ENCODE measurements at places on chromosomes 1 and 21. TPM values are rescaled to one million over a fixed set of nuclear protein-coding genes. Genes with fewer than 3 reads are reported as not detected.
A peak's percentile ranks its signal among the peaks of the same experiment; 100 is the strongest.

DNA sequence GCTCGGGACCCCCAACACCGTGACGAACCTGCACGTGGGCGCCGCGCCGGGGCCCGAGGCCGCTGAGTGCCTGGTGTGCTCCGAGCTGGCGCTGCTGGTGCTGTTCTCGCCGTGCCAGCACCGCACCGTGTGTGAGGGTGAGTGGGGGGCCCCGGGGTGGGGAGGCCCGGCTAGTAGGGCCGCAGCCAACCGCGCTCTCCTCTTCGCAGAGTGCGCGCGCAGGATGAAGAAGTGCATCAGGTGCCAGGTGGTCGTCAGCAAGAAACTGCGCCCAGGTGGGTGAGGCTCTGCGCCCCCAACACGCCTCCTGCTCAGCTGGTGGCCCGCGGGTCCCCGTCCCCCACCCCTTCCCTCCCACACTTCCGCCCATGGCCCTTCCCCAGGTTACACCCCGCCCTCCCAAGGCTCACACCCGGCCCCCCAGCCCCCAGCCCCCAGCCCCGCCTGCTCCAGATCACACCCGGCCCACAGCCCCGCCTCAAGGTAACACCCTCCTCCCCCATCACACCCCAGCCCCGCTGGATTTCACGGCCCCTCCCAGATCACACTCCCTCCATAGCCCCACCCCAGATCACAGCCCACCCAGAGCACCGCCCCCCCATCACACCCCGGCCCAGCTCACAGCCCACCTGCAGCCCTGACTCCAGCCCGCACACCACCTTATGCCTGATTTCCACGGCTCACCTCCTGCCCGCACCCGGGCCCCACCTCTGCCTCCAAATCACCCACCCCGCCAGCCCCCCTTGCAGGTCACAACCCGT is 2.4 kb upstream of the MMP23B start:
- no peak for DNase-seq

DNA sequence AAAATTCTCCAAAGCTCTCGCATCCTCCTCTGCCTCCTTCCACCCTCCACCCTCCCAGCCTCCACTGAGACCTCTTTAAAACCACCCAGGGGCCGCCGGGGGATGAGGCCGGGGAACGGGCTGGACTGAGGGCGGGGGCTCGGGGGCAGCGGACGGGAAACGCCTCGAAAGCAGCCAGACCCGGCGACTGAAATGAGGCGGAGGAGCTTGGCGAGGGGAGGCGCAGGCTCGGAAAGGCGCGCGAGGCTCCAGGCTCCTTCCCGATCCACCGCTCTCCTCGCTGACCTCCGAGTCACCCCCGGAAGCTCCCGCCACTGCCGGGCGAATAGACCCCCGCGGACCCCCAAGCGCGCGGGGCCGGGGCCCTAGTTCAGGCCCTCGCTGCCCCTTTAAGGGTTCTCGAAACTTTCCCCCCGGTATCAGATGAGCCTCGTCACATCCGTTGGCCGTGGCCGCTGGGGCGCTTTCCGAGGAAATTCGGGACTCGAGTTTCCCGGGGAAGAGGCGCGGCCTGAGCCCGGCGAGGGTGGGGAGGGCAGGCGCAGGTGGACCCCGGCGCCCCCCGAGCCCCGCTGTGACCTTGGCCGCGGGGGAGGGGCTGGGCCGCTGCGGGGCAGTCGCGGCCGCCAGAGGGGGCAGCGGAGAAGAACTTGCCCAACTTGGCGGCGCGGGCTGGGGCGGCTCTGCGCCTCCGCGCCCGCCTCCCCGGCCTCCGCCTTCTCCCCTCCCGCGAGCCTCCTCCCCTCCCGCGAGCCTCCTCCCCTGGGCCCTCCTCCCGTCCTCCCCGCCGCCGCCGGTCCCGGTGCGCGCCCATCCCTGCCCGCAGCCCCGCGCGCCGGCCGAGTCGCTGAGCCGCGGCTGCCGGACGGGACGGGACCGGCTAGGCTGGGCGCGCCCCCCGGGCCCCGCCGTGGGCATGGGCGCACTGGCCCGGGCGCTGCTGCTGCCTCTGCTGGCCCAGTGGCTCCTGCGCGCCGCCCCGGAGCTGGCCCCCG is at the start of gene BACE2:
Gene BACE2, plus strand, starts transcription at position 813 of the 995 bp plus-strand sequence. Its CDS starts 104 bp downstream, at position 917.
- peak; percentile 25 for DNase-seq

GRCh38 chr1:185732951-185733350 is 1.2 kb upstream of the HMCN1 start:
- no peak for DNase-seq

DNA sequence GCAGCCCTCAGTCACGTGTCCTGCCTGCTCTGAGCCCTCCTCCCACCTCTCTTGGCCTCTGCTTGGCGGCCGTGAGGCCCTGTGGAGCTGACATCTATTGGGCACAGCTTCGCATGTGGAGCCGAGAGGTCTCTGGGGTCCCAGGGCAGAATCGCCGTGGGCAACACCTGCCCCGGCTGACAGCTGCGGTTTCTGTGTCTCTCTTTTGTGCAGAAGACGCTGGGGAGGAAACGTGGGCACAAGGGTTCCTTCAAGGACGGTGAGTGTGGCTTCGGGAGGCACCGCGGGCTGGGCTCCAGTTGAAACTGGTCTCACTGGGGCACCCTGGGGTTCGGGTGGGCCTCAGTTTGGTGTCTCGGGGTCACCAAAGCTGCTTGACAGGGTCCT is 11.5 kb downstream of the ARHGEF16 start:
- DNase-seq, result no peak

DNA sequence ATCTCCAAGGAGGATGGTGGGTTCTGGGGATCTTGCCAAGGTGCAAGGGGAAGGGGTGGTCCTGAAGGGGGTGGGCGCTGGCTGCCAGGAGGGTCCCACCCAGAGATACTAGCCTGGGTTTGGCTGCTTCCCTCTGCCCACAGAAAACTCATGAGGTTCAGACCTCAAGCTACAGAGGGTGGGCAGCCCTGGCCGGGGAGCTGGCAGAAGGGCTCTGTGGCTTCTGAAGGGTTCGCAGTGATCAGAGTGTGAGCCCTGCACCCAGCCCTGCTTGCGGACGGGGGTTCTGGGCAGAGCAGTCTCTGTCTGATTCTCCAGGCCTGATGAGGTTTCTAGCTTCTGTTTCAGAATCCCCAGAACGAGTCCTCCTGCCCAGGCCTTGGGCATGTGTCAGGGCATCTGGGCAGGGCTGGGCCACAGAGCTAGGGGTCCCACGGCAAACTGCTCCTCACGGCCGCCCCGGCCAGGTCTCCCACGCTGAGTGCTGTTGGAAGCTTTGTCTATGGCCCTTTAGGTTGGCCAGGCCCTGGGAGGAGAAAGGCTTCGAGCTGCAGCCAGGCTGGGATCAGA is 635 bp upstream of the MMEL1 start:
- DNase-seq, result no peak

DNA sequence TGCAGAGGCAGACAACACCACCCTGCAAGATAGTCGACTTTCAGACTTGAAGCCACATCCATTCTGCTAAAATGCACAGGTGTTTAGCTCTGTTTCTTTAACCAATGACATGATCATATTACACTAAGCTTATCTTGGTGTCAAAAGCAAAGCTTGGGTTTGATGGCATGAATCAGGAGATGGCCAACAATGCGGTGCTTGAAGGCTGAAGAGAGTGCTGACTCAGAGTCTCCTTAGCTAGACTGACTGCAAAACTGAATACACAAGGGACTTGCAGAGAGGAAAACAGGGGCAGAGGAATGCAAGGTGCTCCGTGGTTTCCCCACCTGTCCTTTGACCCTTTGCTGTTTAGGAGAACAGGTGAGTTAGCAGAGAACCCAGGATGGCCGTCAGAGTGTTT is 262.6 kb downstream of the SIPA1L2 start:
- no peak for DNase-seq

GRCh38 chr1:105459759-105460158 is 1596.7 kb upstream of the PRMT6 start:
- no peak for DNase-seq

GRCh38 chr21:28798798-28799197 is 193.9 kb downstream of the LTN1 start:
- DNase-seq, result no peak

- no peak for DNase-seq
These were observed 216.8 kb downstream of the CTH start for GRCh38 chr1:70627910-70628309.

DNA sequence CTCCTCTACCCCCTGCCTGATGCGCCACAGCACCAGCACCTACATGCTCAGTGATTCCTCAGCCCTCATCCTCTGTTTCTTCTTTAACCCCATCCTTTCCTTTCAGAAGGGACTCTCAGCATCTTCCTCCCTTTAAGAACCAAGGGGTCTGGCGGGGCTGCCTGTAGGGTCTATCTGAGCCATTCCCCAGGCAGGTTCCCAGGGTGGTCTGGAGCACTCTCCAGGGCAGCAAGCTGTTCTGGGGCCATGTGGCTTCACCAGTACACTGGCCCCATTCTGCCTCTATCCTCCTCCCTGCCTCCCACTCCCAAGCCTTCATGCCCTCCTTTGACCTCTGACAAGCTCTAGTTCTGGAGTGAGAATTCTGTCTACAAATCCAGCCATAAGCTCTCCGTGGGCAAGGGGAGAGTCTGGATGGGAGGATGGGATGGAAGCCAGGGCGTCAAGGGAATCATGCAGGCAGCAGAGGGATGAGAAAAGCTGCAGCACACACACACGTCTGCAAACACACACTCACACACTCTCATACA is 10.4 kb downstream of the BATF3 start:
- no peak for DNase-seq

DNA sequence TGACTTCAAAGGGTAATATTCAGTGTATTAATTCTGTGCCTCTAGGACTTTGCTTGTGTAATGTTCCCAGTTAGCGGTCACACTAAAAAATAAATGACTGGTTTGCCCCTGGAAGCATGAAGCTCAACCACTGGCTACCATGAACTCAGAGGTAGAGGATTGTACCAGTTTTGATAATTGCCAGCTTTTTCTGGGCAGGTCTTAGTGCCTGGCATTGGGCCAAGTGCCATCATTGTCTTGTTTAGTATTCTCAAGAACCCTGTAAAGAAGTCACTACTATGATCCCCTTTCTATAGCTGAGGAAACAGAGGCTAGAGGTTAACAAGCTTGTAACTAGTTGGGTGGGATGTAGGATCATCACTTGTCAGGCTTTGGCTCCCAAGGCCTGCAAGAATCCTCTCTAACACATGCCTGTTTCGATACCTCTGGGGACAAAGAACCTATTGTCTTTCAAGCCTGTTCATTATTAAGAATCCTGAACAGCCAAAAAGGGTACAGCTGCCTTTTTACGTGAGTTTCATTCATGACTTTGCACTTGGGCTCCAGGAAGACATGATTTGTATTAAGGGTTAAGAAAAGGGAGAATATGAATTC is 121.9 kb upstream of the JUN start:
- DNase-seq, result no peak

DNA sequence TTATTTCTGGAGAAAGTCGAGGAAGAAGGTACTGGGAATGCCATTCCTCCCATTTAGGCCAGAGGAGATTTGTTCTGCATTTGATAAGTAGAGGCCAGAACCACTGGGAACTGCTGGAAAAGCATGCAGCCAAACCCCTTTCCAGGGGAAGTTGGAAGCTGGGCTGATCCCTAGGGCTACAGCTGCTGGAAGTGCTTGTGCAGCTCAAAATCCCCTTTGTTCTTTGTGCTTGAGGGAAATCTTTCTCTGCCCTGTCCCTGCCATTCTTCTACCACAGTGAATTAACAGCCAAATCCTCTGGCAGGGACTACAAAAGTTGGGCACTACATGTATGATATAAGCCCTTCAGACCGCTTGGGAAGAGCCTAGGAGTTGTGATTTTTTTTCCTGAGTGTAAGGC is 734.1 kb downstream of the LRRIQ3 start:
- no peak for DNase-seq

GRCh38 chr1:67405473-67406245 is 24.5 kb downstream of the SERBP1 start:
- no peak for DNase-seq

DNA sequence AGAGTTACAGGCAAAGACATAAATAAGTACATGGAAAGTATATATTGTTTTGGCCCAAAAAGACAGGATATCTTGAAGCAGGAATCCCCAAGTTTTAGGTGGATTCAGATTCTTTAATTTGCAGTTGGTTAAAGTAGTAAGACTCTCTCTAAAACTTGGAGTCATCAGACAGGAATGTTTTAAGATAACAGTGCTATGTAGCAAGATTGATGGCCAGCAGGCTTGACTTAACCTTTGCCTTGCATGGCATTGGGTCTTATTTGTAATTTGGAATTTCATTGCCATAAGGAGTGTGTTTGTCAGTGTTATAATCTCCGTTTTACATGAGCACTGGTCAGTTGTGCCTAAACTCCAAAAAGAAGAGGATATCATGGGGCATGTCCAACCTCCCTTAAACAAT is 727.6 kb upstream of the CHRM3 start:
- no peak for DNase-seq

DNA sequence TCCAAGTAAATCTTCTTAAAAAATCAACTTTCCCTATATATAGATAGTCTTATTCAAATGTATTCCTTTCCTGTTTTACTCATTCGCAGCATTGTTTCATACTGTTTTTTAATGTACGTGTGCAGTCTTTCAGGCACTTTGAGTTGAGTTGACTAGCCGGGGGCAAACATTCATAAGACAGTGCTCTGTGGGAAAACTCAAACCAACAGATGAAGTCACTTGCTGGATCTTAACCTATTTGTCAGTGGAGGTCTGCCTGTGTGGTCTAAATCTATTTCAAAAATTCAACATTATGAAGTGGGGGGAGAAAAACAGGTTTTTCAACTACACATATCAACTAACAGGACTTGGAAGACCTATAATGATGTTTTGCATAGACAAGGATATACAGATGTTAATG is 6.2 kb downstream of the HSD11B1 start:
- DNase-seq, result no peak

DNA sequence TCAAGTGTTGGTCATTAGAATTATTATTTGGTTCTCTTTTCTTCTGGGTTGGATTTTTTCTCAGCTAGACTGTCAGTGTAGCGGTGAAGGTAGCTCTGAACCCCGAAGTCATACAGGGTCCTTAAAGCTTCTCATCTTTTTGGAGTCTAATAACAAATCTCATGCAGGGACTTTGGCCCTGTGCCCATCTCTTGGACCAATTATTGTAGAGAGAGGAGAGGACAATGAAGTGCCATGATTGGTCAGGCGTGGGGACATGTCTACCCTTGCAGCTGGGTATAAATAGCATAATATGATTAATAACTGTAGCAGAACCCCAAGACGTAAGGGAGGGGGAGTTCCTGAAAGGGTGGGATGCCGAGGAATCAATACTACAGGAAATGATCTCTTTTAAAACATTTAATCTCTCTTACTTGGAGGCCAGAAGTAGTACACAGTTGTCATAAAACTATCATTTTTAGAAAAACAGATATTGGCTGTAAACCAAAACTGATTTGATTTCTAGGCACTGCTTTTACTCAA is 8.8 kb downstream of the MAGI3 start:
- DNase-seq, result no peak

DNA sequence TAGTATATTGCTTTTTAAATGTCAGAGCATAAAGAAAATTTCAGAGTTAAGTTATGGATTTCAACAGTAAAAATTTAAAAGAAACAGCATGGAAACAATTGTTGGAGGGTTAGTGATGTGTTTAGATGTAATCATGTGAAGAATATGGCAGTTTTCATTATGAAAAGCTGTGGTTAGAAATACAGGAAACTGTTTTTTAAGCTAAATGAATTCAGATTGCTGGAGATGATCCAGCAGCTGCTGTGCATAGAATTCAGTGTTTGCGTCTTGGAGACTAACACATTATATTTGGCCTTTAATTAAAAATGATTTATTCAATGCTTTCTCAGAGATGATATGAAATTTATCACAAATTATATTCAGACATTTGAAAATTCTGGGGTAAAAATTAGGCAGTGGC is 273.6 kb upstream of the LRRC7 start:
- no peak for DNase-seq

FCGR3A gene
- total RNA-seq, result 29.3 TPM

GNAT2 gene
- total RNA-seq, result not detected

ABCG1 gene
- 45.1 TPM for total RNA-seq

RIPPLY3 gene
- total RNA-seq, result not detected

F11R gene
- 31.7 TPM for total RNA-seq

DAB1 gene
- 0.84 TPM for total RNA-seq

OPRD1 gene
- total RNA-seq, result not detected

MMEL1 gene
- 2.4 TPM for total RNA-seq

DNAJC28 gene
- 2.0 TPM for total RNA-seq
